Tongue (tissue), 3 donors: ENCODE measurements at places on chromosomes 6 and 20. TPM values are rescaled to one million over a fixed set of nuclear protein-coding genes. Genes with fewer than 3 reads are reported as not detected.

DNA sequence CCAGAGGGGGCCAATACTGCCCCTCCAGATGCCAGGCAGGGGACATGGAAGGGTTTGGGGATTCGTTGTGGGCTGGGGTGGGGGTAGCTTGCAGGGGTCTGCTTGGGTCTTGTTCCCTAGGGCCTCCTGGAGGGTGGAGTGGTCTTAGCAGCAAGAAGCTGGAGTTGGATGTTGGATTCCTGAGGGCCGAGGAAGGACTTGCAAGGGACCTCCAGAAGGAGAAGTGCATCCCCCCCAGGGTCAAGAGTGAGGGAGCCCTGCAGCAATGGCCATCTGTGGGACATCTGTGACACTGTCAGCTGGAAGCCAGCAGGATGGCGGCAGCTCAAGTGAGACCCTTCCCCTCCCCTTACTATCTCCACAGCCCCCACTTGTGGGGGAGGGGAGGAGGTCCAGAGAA is 25.4 kb upstream of the CCN5 start:
- DNase-seq, result no peak

- DNase-seq, result no peak
Observed at GRCh38 chr20:62487561-62488354, 12.0 kb upstream of the GATA5 start.

DNA sequence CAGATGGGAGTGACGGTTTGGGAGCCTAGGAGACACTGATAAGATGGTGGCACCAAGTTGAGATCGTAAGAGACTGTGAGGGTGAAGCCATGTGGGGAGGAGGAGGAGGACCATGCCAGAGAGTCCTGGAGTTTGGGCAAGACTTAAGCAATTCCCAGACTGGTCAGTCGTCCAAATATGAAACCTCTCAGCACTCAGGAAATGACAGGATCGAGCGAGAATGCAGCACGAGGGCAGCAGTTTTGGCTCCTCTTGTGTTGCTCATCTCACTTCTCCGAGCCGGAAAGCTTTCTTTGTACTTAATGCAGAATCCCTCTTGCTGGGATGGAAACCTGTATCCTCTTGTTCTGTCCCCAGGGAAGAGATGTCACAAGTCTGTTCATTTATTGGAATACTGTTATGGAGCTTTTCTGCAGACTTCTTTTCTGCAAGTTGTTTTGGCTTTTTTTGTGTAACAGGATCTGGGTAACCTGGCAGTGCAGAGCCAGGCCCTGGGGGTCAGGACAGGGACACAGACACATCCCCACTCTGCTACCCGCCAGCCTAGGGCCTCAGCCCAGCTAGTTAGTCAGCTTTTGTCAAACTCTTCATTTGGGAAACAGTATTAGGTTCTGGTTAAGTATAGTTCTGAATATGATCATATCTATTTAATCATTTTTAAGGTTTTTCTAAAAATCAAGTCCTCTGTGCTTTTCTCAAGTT is 34.3 kb downstream of the FNDC1 start:
- peak; percentile 5 for DNase-seq

DNA sequence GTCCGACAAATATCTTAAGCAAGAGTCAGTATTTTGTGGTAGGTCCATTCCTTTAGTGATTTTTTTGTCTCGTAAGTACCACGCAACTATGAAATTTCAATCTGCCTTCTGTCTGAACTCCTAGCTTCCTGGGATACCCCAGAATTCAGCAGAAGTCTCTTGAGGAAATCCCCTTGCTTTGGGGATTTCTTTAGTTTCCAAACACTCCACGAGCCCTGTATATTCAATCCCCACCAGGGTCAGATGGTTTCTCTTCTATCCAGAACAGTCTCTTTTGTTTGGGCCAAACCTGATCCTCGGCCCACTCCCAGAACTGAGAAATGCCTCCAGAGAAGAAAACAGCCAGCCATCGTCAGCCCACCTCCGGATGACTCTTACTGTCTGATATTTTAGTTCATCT is 113.0 kb downstream of the CHD6 start:
- DNase-seq, result no peak

DNA sequence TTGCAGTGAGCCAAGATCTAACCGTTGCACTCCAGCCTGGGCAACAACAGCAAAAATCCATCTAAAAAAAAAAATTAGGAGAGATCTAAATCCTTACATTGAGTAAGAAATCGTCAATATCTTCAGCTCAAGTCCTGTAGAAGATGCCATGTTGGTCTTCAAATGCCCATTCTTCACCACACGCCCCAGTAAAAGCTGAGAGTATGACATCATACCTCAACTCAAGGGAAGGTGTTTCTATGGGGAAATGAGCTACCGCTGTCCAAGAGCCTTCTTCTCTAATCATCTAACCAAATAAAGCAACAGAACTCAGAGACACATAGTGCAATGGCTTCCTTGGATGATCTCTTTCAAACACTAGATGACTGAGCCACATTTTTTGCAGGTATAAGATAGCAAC is 2.5 kb upstream of the ZC3H12D start:
- no peak for DNase-seq

DNA sequence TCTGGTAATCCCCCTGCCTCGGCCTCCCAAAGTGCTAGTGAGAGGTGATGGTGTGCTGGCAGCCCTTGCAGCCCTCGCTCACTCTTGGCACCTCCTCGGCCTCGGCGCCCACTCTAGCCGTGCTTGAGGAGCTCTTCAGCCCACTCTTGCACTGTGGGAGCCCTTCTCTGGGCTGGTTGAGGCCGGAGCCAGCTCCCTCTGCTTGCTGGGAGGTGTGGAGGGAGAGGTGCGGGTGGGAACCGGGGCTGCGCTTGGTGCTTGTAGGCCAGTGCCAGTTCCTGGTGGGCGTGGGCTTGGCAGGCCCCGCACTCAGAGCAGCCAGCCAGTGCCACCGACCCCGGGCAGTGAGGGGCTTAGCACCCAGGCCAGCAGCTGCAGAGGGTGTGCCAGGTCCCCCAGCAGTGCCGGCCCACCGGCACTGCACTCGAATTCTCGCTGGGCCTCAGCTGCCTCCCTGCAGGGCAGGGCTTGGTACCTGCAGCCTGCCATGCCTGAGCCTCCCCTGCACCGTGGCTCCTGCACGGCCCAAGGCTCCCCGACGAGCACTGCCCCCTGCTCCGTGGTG is 189.0 kb upstream of the ASCC3 start:
- DNase-seq, result no peak

The KCNK15 gene
- total RNA-seq, result 0.41 TPM
